ENCODE measurements at places on chromosomes 2 and 18.

GRCh38 chr18:58369616-58370015, 259.3 kb downstream of the ALPK2 start:
- no peak for DNase-seq

DNA sequence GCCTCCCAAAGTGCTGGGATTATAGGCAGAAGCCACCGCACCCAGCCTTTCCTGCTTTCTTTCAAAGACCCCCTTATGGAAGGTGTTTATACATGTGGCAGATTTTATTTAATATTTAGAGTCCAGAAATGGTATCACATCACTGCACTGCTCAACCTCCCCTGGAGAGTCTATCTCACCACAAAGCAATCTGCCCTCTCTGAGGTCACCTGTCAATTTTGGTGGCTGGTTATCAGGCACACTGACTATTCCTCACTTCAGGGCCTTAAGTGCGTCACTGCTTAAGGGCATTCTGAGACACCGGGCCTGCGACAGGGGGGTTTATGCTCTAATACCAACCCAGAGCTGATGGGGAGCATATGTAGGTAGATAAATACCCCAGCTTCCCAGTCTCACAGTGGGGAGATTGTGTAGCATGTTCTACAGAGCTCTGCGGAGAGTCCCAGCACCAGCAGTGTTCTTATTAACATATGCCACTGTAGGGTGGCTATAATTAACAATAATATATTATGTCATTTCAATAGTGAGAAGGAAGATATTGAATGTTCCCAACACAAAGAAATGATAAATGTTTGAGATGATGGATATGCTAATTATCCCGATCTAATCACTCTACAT, 42.7 kb upstream of the ZDBF2 start:
- no peak for DNase-seq

GRCh38 chr2:222423186-222423585, 1.2 kb upstream of the SGPP2 start:
- no peak for DNase-seq

- DNase-seq: no peak
Observed at GRCh38 chr2:16127958-16128357, 187.6 kb downstream of the MYCN start.

DNA sequence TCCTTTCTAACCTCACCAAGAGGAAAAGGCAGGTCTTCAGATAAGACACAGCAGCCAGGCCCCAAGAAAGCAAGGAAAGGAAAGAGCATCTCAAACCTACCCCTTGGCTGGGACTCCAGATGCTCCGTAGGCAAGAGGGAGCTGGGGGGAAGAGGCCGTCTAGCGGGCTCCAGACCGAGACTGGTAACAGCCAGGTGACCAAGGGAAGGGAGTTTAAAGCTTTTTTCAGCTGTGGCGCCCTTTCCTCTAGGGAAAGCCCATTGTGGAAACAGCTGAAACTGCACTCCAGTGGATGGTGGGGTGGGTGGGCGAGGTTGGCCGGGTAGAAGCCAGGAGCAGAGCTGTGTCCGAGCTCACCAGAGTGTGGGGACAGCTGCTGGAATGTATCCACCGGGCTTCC, 180.4 kb downstream of the KLHL29 start:
- DNase-seq: no peak

- no peak for DNase-seq
Observed at GRCh38 chr2:227462972-227463931, 8.7 kb upstream of the AGFG1 start.

DNA sequence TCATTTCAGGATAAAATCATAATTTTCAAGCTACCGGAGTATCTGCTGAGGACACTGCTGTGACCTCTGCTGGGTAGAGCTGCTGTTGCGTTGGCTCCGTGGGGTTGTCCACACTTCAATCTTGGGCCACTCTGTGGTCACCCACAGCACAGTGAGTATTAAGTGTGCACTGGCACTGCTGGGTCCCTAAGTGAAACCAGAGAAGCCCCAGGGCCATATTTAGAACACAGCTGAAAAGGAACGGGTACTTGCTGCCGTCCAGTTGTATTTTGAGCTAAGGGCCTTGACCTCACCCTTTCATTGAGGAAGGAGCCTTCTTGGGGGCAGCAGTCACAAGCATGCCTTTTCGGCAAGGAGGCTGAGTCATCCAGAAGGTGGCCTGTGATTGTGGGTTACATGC, 10.1 kb downstream of the SLC9A4 start:
- no peak for DNase-seq

GRCh38 chr2:179850188-179850587, 11.2 kb downstream of the ZNF385B start:
- no peak for DNase-seq

DNA sequence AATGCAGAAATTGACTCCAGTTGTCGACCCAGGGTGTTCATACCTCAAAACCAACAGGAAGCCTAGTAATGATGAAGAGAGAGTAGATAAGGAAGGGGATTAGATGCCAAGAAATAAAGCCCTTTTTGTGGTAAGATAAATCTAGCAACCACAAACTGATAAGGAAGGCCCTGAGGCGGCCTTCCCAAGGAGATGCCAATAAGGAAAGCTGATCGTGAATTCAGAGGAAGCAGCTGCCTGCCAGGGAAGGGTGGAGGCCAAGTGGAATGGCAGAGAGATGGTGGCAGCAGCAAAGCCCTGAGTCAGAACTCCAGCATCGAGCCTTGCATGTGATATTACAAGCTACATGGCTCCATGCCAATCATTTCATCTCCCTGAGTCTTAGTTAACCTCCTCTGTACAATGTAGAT, 126.3 kb downstream of the IRS1 start:
- peak; percentile 43 for DNase-seq

- no peak for DNase-seq
Observed at GRCh38 chr2:50077190-50077737, 922.9 kb upstream of the FSHR start.

- no peak for DNase-seq
Observed at GRCh38 chr2:33420726-33421125, 55.7 kb upstream of the RASGRP3 start.

GRCh38 chr2:157497638-157498314, 53.9 kb upstream of the CYTIP start:
- no peak for DNase-seq

- DNase-seq: no peak
Observed at GRCh38 chr2:45892757-45893156, 241.3 kb downstream of the PRKCE start.

DNA sequence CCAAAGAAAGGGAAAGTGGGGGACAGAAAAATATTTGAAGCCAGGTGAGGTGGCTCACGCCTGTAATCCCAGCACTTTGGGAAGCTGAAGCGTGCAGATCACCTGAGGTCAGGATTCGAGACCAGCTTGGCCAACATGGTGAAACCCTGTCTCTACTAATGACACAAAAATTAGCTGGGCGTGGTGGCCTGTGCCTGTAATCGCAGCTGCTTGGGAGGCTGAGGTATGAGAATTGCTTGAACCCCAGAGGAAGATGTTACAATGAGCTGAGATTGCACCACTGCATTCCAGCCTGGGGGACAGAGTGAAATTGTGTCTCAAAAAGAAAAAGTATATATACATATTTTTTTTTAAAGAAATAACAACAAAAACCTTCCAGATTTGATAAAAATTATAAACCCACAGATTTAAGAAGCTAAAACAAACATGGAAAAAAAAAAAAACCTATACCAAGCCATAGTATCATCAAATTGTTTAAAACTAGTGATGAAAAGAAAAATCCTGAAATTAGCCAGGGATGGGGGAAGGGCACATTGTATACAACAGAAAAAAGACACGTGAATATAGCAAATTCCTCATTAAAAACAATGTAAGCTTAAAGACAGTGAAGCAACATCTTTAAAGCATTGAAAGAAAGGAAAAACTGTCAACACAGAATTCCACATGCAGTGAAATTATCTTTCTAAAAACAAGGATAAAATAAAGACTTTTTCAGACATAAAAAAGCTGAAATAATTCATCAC, 40.4 kb upstream of the MYCN start:
- DNase-seq: no peak

- no peak for DNase-seq
Observed at GRCh38 chr2:217414429-217414828, 554.6 kb upstream of the TNP1 start.

GRCh38 chr2:43194121-43194869, 32.1 kb downstream of the ZFP36L2 start:
- no peak for DNase-seq

GRCh38 chr2:6008726-6009125, 316.5 kb downstream of the SOX11 start:
- DNase-seq: no peak

GRCh38 chr18:9779630-9780029, 71.5 kb downstream of the RAB31 start:
- DNase-seq: no peak

Measured in left cardiac atrium (tissue), 4 donors.